Karpas-422 (cell line): ENCODE measurements at places on chromosomes 1 and 21. TPM values are rescaled to one million over a fixed set of nuclear protein-coding genes. Genes with fewer than 3 reads are reported as not detected.

SPRR2F gene
- not detected in 2 replicates for total RNA-seq

FAM72A gene
- 27.6 and 29.0 TPM in 2 replicates for total RNA-seq

ALX3 gene
- not detected in 2 replicates for total RNA-seq

DNA sequence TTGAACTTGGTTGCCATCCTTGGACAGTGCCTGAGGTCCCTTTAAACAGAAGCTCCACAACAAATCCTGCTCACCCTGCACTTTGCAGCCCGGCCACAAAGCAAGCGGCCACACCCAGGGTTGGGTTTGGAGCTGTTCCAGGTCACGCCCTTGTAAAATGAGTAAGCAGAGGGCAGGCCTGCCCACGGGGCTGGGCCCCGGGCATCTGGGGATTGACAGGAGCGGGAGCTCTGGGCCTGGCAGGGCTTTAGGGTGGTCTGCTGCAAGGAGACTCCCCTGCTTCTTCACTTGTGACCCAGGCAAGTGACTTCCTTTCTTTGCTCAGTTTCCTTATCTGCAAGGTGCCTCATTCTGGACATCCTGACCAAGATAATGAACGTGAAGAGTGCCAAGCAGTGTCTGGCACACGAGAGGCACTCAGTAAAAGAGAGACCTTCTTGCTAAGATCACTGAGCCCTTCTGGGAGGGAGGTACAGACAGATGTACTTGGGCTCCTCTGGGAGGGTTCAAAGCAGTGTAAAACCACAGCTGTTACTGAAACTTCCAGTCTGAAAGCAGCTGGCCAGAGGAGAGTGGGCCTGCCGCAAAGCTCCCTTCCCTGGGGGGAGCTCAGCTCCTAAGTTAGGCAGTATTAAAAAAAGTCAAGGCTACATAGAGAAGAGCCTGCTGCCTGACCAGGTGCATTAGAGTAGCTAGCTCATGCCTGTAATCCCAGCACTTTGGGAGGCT is 2.6 kb downstream of the E2F2 start:
- DNase-seq = peak; percentile 93
- peak overlapping the region; percentile 95 for H3K27ac ChIP-seq
- H3K4me3 ChIP-seq = peak overlapping the region; percentile 78
- H3K4me1 ChIP-seq = peaks cover 85% of the 10 kb centered on the region
- no peaks in the 10 kb centered on the region for H3K36me3 ChIP-seq
- H3K27me3 ChIP-seq = no peaks in the 10 kb centered on the region

RNF186 gene
- total RNA-seq = not detected in 2 replicates

TMEM81 gene
- 1.7 and 2.2 TPM in 2 replicates for total RNA-seq

GRCh38 chr1:68916221-68916902 is 419.5 kb upstream of the DEPDC1 start:
- H3K27me3 ChIP-seq = no peaks in the 10 kb centered on the region
- no peak overlapping the region for H3K4me3 ChIP-seq
- H3K4me1 ChIP-seq = no peaks in the 10 kb centered on the region
- DNase-seq = no peak
- H3K27ac ChIP-seq = no peak overlapping the region
